ENCODE measurements at places on chromosomes 5 and 9.

DNA sequence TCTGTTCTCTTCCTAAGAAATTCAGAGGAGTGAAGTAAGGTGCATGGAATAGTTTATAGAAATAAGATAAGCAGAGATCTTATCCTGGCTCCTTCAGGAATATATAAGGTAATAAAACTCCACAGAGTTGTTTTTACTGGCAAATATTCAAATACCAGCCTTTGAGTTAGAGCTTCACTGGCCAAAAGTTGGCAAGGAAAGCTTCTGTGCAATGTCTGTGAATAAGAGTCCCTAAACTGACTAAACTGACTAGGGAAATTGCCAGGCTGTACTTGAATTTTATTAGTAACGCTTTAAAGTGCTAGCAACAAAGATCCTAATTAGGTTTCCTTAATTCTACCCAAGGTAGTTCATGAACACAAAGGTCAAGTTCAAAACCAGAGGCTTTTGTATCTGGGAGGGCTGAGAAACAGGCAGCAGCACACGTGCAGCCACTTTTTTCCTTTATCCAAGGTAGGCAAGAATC, 131.1 kb upstream of the MPDZ start:
- no peak for DNase-seq

GRCh38 chr9:105051897-105052296, 123.9 kb upstream of the ABCA1 start:
- DNase-seq, result no peak

DNA sequence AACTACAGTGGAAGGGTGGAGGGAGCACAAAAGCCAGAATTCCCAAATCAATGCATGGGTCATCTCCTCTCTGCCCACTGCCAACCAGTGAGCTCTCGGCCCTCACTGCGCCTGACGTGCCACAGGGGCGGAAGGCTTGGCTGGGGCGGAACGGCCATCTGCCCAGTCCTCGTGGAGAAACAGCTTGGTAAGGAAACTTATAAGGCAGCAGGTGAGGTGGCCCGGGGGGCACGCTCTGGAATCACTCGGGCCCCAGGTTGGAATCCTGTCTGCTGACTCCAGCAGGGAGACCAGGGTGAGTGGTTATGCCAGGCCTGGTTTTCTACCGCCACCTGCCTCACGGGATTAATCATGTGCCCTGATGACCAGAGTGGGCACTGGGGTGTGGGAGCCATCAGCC, 52.3 kb downstream of the VAV2 start:
- no peak for DNase-seq

DNA sequence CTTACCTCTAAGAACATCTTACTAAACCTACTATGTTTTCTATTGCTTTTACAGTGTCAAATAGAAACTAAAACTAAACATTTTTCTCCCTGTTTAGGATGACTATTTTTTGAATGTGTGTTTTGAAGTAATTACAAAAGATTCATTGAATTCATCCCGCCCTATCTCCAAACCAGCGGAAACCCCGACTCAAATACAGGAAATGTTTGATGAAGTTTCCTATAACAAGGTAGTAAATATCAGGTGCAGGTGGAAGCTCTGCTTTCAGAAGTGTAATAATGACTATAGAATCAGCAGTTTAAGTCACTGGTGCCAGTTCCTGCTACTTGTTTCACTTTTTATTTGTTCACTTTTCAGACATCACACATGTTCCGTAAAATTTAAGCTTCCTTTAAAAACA, 20.0 kb downstream of the ERAP2 start:
- no peak for DNase-seq

GRCh38 chr5:67149951-67150523, 46.6 kb downstream of the CD180 start:
- DNase-seq, result no peak

DNA sequence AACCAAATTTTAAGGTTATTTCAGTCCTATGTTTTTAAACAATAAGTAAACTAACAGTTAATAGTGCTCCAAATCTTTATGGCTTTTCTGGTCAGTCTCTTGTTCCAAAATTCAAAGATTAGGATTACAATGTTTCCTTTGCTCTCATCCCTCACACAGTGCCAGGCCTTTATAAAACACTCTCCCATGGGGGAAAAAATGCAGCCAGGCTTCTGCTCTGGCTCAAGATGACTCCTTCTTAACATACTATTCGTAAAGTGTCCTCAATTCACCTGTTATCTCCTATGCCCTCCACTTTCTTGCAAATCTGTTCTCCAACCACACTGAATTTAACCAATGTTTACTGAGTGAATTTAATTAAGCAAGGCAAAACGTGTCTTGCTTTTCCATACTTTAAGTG, 1.4 kb downstream of the CEP120 start:
- no peak for DNase-seq

DNA sequence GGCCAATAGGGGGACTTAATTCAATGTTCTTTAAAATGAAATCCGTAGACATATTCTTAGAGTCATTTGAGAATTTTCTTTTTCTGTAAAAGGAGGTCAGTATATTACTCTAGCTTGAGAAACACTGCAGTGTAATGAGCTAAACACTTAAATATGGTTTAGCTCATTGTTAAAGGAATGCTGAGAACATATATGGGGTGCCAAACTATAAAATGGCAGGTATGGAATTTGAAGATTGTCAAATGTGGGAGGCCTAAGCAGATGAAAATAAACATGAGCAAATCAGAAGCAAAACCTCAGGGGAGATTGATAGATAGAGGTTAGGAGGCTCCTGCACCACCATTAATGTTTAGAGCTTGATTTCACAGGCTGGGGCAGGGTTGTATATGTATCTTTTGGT, 57.9 kb downstream of the STX17 start:
- DNase-seq, result no peak

- peak; percentile 6 for DNase-seq
These were observed 192.1 kb upstream of the TRIM32 start for GRCh38 chr9:116494815-116495634.

GRCh38 chr9:117121316-117121715, 293.5 kb downstream of the ASTN2 start:
- no peak for DNase-seq

DNA sequence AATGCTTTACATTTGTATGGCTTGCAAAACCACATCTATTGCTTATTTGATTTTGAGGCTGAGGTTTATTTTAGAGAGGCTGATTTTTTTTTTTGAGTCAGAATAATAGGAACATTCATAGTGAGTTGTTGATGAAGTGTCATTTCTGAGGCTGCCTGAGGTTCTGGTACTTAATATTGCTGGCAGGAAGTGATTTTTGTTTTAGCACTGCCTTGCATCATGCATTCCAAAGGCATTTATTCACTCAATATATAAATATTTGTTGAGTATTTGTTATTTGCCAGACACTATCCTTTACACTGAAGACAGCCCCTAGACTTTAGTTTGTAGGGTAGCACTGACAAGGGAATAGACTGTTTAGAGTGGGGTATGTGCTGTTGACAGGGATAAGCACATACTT, 2.7 kb downstream of the RNF20 start:
- no peak for DNase-seq

GRCh38 chr5:147551677-147552076, 41.8 kb upstream of the DPYSL3 start:
- DNase-seq, result no peak

- no peak for DNase-seq
These were observed 6.5 kb upstream of the NEK6 start for GRCh38 chr9:124251204-124251603.

DNA sequence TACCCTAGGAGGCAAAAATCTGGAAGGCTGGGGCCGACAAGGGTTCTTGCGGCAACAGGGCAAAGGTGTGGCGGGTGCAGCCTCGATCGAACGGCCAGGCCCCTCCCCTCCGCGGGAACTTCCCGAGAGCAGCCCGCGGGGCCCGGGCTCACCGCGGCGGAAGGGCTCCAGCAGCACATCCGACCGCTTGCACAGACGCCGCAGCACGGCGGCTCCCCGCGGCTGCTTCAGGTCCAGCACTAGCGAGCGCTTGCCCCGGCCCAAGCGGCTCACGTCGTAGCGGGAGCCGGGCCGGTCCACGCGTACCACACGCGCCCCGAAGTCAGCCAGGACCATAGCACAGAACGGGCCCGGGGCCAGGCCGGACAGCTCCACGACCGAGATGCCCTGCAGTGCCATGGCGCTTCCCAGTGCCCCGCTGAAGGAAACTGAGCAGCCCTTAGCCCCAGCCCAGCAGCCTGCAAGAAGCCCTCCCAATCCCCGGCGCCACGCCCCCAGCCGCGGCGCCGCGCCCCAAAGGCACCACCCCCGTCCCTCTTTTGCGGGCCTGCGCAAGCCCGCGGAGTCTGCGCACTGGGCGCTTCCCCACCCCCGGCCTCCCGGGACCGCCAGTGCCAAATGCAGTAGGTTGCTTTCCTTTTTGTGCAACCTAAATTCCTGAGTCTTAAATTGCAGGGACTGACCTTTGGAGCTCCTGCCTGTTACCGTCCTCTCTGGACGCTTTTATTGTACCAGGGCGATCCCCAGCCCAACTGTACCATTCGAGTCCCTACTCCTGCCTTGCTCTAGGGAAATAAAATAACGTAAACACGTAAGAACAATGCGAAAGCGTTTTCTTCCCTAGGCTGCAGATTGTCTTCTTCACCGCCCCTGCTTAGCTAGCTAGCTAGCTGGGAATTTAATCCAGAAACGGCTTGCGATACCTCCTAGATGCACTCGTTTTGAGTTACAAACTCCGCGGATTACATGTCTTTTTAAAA, at the start of gene AMACR:
TSS of gene AMACR (minus strand) at position 430 of the 980 bp plus-strand sequence. CDS start at position 399, 31 bp downstream.
- peak; percentile 83 for DNase-seq

GRCh38 chr9:134223091-134223490, 58.7 kb upstream of the RNU6ATAC start:
- no peak for DNase-seq

DNA sequence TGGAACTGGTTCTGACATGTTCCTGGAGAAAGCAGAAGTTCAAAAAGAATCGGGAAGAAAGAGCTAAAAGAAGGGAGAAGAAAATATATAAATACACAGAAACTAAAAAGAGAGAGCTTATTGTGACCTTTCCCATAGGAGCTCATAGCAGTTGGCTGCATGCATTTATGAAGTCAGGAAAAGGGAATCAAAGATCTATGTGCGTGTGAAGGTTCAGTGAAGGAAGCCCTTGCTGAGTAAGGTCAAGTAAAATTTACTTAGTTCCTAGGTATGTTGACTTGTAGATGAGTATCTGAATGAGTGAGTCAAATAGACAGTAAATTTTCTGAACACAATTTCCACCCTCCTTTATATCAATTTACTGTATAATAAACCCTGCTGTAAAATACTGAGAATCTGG, 632.5 kb downstream of the SLCO4C1 start:
- no peak for DNase-seq

- DNase-seq, result no peak
These were observed 140.0 kb downstream of the PBX3 start for GRCh38 chr9:125887172-125887571.

Measured in stimulated activated CD4-positive, alpha-beta T cell treated with anti-CD3 and anti-CD28 coated beads, Interleukin-12 subunit alpha, Interleukin-12 subunit beta, amount 100 ng/mL, for 48 hours (primary cell).